CD4-positive, alpha-beta memory T cell (primary cell): ENCODE measurements at places on chromosomes 11 and 22.
A peak's percentile ranks its signal among the peaks of the same experiment; 100 is the strongest.

GRCh38 chr11:5204787-5205186 is 4.3 kb upstream of the OR51V1 start:
- DNase-seq = no peak

DNA sequence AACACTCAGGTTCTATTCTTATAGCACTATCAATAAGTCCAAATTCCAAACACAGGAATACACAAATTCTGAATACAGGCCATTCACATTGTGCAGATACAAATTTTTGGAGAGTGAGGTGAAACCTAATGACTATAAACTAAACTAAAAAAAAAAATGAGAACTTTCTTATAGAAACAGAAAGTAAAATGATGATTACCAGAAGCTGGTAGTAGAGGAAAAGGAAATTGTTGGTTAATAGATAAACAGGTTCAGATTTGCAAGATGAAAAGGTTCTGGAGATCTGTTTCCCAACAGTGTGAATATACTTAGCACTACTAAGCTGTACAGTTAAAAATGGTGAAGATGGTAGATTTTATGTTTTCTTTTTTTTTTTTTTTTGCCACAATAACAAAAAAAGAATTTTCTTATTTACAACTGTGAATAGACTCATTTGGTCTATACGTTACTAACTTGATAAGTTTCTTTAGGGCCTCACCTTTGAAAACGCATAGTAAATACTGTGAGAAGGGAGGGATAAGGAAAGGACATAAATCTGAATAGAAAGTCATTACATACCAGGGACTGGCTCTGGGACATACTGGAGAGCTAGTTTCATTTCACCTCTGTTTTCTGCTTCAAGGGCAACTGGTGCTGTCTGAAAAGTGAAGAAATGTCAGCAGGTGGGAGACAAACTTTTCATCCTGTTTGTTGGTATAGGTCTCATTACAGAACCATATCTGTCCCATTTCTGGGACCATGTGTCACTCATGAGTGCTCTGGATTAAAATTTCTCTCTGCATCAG is 14.2 kb upstream of the CCDC89 start:
- DNase-seq = peak; percentile 41

DNA sequence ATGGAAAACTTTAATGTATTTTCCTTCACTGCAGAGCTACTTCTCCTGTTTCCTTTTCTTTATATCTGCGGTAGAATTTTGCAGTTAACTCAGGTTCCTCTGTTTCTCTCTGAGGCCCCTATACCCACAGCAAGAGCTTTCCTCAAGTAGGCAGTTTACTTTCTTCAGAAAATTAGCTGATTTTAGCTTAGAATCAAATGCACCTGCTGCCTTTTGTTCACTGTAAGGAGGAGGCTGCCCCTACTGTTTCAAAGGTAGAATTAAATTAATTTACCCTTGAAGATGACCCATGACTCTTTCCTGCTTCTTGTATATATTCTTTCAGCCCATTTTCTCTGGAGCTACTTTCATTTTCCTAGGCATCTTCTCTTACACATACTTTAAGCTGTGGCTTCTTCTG is 68.7 kb upstream of the GDPD4 start:
- DNase-seq = no peak

DNA sequence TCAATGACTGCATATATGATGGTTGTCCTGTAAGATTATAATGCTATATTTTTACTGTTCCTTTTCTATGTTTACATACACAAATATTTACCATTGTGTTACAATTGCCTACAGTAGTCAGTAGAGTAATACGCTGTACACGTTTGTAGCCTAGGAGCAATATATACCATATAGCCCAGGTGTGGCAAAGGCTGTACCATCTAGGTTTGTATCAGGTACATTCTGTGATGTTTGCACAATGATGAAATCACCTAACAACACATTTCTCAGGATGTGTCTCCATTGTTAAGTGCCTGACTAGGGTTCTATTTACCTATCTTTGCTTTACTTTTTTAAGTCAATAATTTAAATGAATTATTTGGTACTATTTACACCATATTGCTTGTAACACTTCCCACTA is 21.9 kb downstream of the PRR5L start:
- DNase-seq = no peak

DNA sequence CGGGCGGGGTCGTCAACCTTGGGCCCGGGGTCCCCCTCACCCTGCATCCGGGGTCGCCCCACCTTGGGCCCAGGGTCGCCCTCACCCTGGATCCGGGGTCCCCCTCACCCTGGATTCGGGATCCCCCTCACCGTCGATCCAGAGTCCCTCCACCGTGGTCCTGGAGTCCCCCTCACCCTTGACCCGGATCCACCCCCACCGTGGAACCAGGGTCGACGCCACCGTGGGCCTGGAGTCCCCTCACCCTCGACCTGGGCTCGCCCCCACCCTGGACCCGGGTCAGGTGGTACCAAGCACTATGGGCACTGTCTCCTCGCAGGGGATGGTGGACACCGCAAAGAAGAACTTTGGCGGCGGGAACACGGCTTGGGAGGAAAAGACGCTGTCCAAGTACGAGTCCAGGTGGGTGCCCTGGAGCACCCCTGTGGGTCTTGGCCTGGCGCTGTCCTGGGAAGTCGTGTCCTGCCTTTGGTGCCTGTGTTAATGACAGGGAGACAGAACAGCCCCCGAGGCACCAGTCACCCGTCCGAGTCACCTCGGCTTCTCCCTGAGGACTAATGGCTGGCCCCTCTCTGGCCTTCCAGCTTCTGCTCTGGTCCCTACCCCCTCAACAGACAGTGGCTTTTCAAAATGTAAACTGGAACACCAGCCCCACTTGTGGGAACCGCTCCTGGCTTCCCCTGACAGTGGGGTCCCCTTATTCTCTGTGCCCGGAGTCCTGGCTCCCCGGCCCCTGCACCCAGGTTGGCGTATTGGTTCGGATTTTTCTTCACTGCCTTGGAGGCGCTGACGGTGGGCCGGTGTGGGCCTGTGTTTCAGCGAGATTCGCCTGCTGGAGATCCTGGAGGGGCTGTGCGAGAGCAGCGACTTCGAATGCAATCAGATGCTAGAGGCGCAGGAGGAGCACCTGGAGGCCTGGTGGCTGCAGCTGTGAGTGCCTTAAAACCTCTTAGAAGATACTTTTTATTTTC is 762 bp downstream of the CRELD2 start:
- no peak for DNase-seq

- DNase-seq = no peak
These were observed 200.9 kb downstream of the MYO18B start for GRCh38 chr22:25942856-25943411.

GRCh38 chr11:17839450-17839849 is 104.9 kb downstream of the KCNC1 start:
- no peak for DNase-seq

DNA sequence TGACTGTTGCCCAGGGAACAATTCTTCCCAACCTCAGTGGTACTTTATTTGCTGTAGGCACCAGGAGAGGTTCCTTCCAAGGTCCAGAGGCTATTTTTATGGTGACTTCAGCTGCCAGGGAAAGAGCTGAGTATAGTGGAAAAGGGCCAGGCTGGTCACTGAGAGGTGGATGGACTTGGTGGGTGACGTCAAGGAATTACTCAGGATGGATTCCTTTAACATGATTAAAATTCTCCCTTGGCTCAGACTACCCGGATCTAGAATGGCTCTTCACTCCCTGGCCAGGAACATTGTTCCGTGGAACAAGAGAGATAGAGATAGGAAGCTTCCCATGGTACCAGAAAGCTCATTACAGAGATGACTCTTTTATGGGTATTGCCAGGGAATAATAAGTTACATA is 8.7 kb upstream of the CALCA start:
- no peak for DNase-seq

DNA sequence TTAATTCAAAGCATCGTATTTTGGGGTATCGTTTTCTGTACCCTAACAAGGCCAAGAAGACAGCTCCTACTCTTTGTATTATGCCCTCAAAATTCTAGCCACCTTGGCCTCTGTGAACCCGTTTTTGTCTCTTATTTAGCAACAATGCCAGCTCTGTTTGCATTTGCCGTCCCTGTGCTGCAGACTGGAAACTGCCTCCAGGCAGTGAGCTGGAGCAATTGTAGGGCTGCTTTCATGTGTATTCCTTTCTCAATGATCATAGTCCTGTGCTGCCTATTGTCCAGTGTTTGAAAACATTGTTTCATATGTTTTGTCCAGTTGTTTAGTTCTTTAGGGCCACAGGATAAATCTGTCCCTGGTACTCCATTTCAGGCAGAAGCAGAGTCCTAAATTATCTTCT is 19.9 kb upstream of the BACE1-AS start:
- DNase-seq = no peak

- no peak for DNase-seq
These were observed 35.3 kb upstream of the EP300 start for GRCh38 chr22:41057076-41057475.

DNA sequence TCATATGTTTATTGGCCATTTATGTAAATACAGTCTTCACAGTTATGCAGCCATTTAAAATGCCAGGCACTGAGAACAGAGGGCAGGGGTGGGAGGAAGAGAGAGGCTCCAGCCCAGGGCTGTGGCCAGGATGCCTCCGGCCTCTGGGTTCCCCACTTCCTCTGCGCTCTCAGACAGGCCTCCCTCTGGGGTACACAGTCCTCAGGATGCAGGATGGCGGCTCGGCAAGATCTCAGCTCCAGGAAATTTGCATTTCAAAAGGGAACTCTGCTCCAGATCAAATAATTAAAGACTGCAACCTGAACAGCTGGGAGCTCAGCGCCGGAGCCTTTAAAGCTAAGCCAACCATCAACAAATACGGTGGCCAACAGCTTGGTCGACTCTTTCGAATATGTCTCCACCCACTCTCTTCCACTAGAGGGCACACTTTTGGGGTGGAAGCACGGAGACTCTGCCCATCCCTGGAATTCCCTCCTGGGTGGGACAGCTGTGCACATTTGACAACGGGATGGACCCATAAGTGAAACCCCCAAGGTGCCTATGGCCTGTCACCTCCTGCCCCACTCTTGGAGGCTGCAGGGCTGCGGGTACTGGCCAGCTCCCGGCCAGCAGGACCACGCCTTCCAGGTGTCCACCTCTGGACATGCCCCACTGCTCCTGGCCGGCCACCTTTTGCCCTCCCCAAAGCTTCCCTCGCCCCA is 1044.7 kb downstream of the BRD1 start:
- no peak for DNase-seq

DNA sequence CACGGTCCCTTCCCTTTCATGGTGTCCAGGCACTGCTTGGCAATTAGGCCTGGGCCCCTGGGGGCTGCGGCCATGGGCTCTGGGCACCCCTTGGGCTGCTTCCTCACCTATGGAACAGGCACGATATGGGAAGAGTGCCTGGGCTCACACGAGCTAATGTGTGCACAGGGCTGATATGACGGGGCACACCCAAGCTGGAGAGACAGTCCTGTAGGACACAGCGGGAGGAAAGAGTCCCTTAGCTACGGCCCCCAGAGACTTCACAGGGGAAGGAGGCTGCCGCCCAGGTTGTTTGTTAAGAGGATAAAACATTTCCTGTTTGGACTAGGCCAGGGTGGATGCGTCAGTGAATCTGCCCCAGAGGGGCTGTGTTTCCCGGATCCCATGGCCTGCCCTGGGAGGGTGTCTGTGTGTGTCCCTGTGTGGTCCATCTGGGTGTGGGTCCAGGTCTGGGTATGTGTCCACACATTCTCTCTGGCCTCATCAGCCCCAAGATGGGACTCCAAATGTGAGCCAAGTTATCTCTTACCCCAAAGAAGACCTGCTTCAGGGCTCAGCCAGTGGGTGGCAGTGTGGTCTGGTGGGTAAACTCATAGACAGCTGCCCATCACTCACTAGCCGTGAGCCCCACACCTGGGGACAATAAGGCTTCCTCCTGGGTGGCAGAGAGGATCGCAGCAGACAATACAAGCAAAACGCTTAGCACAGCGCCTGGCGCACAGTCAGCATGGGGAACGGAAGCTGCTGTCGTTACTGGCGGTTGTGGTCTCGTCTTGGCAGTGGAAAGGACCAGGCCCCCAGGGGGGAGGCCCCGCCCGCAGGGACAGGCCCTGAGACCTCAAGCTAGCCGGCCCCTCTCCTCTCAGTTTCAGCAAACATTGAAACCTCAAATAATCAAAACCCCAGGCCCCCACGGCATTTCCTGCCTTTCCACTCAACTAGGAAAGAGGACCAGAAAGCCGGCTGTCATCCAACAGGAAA is 3.2 kb upstream of the EMID1 start:
- DNase-seq = peak; percentile 23

- DNase-seq = no peak
These were observed 22.7 kb upstream of the PLEKHB1 start for GRCh38 chr11:73623686-73624085.

DNA sequence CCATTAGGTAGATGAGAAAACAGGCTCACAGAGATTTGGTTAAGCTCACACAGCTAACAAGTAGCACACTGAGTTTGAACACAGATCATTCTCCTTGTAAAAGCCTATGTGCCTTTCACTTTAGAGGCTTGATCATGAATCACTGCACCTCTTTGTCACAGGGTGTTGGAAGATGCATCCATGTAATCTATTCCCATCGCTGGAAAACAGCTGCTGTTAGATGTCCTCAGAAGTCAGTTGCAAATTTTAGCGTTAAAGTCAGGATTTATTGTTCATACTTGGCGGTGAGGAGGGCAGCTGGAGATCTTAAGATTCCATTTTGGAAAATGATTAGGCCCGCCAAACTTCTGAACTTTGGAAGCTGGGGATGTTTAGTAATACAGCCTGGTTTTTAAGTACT is 2.6 kb downstream of the CNTF start:
- no peak for DNase-seq

DNA sequence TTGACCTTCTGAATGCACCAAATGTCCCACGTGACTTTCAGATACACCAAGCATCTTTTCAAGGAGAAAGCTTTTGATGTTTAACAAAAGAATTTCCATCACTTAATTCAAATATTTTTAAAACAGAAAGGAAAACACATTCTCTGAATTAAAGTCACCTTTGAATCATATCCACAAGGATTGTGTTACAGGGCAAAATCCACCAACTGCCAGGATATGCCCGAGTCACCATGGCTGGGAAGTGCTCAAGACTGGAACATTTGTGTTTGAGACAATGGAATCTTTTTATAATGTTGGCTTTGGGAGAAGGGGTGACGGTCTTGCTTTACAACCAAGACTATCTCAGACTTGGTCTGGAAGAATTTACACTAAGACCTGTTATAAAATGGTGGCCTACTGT is 40.8 kb downstream of the BID start:
- DNase-seq = no peak

DNA sequence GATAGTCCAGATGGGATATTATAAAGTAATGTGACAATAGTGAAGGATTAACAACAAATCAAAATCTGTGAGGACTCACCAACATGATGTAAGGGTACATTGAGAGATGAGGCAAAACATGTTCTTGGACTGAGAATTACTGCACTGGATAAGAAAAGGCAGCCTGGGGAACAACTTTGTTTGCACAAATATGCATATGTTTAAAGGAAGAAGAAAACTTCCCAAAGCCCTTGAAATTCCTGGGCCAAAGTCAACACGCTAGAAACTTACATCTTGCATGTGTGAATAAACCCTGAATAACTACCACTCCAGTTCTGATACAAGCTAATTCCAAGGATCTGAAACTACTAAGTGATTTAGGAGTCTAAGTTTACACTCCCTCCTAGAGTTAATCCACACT is 1.1 kb downstream of the OR52A5 start:
- DNase-seq = no peak
